Activated CD8-positive, alpha-beta T cell treated with anti-CD3 and anti-CD28 coated beads for 36 hours (primary cell): ENCODE measurements at places on chromosomes 2 and 18.

- no peak for DNase-seq
Observed at GRCh38 chr18:58557008-58557435, 71.9 kb downstream of the ALPK2 start.

- peak; percentile 72 for DNase-seq
Observed at GRCh38 chr2:100730290-100730868, 89.6 kb upstream of the NPAS2 start.

GRCh38 chr18:58051765-58052460 lies 7.9 kb downstream of the NEDD4L start:
- DNase-seq, result no peak

GRCh38 chr2:15823459-15824396 lies 116.6 kb upstream of the MYCN start:
- DNase-seq, result no peak

DNA sequence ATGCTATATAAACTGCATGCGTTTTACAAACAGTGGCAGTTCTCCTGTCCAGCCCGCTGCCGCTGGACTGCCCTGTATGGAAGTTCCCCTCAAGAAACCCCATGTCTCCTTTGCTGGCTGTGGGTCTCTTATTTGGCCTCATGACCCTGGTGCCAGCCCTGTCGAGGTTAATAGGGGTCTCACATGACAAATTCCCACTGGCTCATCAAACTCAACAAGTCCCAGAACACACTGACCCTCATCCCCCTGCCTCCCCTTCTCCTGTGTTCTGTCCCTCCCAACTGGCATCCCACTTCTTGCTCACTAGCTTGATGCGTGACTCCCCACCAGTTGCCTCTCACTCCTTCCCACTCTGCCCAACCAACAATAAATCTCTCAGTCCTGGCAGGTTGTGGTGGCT lies 137.6 kb upstream of the HS6ST1 start:
- no peak for DNase-seq

DNA sequence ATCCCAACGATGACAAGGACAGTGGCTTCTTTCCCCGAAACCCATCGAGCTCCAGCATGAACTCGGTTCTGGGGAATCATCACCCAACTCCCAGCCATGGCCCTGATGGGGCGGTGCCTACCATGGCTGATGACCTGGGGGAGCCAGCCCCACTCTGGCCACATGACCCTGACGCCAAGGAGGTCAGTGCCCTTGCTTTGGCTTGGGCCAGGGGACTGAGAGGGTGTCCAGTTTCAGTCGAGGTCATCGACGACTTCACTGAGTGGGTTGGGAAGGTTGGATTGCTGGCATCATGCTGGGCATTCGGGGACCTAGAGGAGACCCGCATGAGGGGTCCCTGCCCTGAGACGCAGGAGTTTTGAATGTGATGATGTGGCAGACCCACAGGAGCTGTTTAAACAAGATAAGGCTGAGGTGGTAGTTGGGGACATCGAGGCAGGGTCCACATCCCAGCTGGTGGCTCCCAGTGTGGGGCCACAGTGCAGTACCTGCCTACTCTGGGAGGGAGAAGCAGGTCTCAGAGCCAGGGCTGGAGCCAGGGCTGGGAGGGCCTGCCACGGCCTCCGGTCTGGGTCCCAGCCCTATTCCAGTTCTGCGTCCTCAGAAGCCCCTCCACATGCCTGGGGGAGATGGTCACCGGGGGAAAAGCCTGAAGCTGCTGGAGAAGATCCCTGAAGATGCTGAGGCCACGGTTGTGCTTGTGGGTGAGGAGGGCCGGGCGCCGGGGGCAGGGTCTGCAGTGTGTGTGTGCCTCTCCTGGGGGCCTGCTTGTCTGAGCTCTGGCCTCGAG lies 6.0 kb downstream of the SLC4A3 start:
- DNase-seq, result no peak

DNA sequence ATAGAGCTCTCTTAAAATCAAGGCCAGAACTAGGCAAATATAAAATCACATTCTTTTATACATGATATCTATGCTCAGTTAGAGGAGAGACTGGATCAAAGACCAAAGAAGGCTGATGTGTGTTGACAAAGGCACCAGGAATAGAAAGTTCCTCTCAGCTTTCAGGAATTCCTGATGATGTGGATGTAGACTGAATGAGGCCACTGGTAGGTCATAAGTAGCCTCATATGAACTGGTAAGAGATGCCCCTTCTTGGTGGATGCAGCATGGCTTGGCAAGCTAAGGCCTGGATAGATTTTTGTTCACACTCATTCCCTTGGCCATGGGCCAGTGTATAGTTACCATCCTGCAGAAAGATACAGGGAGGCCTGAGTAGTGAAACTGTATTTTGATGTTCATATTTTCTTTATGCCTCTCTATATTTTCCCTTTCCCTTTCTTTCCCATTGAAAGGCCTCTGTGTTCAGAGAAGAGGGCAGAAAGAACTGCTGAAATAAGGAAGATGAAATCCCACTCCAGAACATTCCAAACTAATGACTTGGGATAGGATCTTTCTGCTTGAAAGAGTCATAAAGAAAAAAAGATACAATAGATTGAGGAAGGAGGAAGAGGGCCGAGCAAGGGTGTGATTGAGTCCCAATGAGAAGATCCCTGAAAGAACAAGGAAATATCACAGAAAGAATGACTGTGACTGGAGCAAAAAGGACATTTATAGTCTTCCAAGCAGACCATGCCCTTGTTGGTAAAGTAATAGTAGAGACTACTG lies 2182.7 kb upstream of the PIK3C3 start:
- DNase-seq, result no peak

DNA sequence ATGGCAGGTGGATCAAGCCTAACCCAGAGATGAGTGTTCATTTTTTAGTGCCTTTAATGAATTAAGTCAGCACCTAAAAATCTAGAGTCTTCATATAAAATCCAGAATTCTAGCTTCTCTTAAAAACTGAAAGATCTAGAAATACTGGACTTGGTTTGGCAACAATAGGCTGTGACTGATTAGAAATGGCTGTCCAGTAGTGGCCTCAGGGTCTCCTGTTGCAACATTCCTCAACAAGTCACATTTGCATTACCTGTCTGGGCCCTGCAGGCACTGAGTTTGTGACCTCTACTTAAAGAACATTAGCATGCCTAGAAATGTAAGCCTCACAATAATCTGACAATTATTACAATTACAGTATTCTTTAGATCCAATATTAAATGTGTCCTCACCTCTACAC lies 33.1 kb downstream of the MBD2 start:
- DNase-seq, result no peak

- DNase-seq, result peak; percentile 71
Observed at GRCh38 chr18:49161627-49162026, 210.9 kb upstream of the SMAD7 start.

DNA sequence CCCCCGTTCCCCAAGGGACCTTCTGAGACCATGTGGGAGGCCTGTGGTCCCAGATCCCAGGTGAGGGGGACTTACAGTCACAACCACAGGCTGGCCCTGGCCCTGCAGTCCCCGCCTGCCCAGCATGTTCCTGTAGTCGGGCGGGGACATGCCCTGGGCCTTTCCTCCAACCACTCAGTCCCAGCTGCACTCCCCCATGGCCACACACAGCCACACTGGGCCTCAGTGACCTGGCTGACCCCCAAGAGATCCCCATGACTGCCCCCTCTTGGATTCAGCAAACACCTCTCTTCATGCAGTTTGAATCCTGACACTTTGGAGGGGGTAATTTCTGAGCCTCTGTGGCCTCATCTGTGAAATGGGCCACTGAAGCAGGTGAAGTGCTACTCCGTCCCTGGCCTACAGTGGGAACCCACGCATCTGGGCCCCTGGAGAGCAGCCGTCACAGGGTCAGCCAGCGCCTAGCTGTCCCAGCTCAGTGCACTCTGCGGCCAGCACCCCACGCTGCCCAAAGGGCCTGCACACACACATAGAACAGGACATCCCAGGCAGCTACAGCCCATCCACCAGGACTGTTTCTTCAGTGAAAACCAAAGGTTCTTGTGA lies 12.7 kb upstream of the ARHGEF4 start:
- peak; percentile 58 for DNase-seq

GRCh38 chr18:2316751-2317696 lies 254.3 kb downstream of the METTL4 start:
- no peak for DNase-seq
